ENCODE measurements at places on chromosomes 7 and 10.

DNA sequence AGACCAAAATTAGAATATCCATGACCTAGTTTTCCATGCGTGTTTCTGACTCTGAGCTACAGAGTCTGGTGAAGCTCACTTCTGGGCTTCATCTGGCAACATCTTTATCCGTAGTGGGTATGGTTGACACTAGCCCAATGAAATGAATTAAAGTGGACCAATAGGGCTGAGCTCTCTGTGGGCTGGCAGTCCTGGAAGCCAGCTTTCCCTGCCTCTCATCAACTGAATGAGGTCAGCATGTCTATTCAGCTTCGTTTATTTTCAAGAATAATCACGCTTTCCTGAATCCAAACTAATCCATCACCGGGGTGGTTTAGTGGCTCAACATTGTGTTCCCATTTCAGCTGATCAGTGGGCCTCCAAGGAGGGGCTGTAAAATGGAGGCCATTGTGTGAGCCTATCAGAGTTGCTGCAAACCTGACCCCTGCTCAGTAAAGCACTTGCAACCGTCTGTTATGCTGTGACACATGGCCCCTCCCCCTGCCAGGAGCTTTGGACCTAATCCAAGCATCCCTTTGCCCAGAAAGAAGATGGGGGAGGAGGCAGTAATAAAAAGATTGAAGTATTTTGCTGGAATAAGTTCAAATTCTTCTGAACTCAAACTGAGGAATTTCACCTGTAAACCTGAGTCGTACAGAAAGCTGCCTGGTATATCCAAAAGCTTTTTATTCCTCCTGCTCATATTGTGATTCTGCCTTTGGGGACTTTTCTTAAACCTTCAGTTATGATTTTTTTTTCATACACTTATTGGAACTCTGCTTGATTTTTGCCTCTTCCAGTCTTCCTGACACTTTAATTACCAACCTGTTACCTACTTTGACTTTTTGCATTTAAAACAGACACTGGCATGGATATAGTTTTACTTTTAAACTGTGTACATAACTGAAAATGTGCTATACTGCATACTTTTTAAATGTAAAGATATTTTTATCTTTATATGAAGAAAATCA, 35.5 kb downstream of the CAV1 start:
- DNase-seq: no peak

DNA sequence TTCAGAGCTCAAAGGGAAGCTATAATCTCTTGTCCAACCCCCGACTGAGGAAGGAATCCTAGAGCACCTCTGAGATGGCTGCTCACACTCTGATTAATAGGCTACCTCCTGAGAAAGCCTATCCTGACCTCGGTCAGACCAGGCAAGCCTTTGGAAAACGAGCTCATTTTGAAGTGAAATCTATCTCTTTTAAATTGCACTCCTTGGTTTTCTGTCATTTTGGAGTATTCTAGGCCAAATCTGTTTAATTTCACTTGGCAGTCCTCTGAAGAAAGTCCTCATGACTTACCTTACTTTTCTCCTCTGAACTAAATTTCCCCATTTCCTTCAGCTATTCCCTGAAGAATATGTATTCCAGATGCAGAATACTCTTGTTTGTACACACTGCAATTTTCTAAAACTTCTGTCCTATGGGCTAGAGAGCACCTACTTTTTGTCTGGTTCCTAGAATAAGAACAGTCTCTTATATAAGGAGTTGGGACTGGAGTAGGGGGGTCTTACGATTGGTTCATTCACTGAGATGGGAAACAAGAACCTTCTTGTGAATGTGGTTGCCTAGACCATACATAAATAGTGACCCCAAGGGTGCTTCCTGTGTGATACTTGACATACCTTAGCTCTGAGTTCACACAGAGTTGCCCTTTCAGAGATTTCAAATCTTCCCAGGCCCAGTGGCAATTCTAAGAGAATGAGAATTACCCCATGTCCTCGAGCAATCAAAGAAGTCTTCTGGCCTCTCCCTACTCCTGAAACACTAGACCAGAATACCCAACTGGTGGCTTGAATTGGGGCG, 31.9 kb upstream of the HPS1 start:
- no peak for DNase-seq

- no peak for DNase-seq
Measured at GRCh38 chr7:45679516-45679915, 105.3 kb downstream of the ADCY1 start.

DNA sequence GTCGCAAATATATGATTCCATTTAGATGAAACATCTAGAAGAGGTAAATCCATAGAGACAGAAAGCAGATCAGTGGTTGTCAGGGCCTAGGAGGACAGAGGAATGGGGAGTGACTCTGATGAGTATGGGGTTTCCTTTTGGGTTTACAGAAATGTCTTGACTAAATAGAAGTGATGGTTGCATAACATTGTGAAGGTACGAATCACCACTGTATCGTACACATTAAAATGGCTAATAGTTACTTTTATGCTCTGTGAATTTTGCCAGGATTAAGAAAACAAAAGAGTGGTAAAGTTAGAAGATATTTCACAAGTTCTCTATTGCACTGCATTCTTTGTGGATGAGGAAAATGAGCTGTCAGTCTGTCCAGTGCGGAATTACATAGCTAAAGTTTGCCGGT, 407.4 kb downstream of the KCNMA1 start:
- no peak for DNase-seq

DNA sequence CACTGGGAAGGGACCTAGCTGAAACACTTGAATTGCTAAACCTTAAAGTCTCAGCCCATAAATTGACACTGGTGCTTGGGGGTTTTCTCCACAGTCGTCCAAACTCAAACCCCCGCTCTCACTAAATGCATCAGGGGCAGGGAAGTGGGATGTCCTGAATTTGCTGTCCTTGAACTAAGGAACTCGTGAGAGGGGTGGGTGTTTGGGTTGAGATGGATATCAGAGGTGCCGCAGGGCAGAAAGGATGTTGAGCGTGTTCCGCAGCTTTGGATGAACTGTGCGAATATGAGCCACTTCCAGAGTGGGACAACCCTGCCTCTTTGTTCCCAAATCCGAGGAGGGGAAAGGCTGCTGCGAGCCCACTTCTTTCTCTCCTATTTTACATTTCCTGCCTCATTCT, 90.3 kb upstream of the LYZL2 start:
- DNase-seq: no peak

DNA sequence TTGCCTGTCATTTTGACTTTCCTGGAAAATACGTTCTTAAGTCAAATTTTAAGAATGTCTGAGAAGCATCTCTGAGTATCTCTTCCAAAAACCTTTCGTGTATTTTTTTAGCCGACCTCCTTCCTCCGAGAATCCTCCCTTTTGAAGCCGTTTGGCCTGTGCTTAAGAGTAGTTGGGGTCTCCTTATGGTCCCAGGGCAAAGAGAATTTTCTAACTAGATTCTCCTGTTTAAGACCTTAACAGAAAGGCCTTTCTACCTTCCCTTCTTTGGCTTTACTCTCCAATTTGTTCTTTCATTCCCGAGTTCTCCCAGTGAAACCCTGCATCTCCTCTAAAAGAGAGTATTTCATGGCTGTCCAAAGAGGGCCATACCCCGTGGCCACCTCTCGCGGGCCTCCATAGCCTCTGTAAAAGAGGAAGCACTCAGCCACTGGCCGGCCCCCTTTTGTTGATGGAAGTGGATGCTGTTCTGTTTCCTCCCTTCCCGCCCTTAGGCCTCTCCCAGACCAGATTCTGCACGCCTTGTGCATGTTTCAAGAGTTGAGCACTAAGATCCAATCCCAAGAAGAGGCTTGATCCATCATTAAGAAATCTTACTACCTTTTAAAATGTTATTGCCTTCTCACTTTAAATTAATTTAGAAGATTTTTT, 6.6 kb upstream of the FEZF1 start:
- no peak for DNase-seq

- no peak for DNase-seq
Measured at GRCh38 chr7:75892634-75893272, 13.9 kb downstream of the RHBDD2 start.

GRCh38 chr10:86225103-86225782, 141.4 kb downstream of the GRID1 start:
- no peak for DNase-seq

DNA sequence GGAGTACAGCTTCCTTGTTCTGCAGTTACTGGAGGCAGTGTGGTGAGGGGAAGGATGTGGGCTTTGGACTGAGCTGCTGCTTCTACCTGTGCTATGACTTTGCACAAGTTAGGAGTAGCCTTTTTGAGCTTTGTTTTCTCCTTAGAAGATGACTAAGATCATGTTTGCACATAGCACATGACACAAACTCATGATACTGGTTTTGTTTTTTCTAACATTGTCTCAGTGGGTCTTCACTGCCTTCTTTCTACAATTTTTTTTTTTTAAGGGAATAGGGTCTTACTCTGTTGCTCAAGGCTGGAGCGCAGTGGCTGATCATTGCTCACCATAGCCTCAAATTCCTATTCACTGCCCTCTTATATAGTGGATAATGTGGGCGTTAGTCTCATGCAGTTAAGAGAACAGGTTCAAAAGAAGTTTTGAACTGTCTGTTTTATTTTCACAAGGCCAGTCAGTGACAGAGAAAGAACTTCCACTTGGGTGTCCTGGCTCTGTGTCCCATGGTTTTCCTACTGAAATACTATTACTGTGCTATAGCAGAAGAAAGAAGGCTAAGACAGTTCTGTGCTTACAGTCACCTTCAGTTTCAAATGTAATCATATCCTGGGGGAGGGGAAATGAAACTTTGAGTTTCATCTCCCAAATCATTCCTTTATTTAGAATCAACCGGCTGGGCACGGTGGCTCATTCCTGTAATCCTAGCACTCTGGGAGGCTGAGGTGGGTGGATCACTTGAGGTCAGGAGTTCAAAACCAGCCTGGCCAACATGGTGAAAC, 72.0 kb downstream of the KAT6B start:
- DNase-seq: no peak

GRCh38 chr10:13184276-13184675, 22.9 kb downstream of the MCM10 start:
- DNase-seq: no peak

GRCh38 chr10:29306688-29307087, 17.8 kb downstream of the LYZL1 start:
- no peak for DNase-seq

DNA sequence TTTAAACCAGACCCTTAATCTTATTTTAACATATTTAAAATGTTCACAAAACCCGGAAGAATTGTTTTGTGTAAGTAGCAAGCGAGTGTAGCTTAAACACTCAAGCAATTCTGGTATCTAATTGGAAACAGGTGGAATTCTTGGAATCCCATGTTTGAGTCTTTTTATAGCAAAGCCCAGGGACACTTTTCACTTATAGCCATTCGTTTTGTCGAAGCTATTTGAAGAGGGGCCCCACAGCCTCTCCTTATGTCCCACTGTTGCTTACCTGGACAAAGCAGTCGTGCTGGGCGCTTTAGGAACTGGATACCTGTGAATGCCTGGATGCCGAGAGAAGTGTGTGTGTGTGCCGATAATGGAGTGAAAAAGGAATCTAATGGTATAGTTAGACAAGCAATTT, 3.3 kb downstream of the CUX1 start:
- DNase-seq: no peak

DNA sequence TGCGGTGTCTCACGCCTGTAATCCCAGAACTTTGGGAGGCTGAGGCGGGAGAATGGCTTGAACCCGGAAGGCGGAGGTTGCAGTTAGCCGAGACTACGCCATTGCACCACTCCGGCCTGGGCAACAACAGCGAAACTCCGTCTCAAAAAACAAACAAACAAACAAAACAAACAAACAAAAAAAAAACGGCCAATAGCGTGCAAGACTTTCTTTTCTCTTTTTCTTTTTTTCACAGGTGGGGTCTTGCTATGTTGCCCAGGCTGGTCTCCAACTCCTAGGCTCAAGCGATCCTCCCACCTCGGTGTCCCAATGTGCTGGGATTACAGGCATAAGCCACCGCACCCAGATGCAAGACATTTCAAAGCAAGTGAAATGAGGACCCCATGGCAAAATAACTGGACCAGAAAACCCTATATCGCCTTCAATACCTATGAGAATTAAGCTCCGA, 1.6 kb downstream of the PSAP start:
- DNase-seq: no peak

GRCh38 chr7:16205466-16205865, 215.9 kb downstream of the CRPPA start:
- DNase-seq: no peak

GRCh38 chr10:125147971-125148439, 12.4 kb downstream of the CTBP2 start:
- no peak for DNase-seq

DNA sequence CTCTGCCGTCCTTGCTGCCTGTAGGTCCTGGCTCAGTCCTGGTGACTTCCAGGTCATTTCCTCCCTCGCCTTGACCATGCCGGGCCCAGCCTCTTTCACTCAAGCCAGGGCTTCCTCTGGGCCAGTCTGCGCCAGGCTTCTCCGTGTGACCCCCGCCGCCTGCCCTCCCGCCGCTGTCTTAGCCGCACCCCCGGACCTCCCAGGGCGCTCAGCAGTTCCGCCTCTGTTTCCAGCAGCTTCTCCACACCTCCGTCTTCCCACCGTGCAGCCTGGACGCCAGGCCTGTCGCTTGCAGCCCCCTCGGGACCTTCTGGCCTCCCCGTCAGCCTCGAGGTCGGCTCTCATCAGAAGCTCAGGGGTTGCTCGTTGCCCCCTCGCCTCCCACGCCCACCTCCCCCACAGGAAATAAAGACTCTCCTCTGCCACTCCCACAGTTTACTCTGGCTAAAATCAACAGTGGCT, 123.0 kb upstream of the FZD8 start:
- no peak for DNase-seq

- DNase-seq: no peak
Measured at GRCh38 chr10:126042906-126043305, 146.5 kb downstream of the FANK1 start.

GRCh38 chr10:49104323-49104722, 11.0 kb downstream of the VSTM4 start:
- DNase-seq: no peak

GRCh38 chr7:1610678-1611302, 41.0 kb upstream of the PSMG3 start:
- no peak for DNase-seq

GRCh38 chr7:154913638-154914307, 89.2 kb downstream of the PAXIP1 start:
- no peak for DNase-seq

DNA sequence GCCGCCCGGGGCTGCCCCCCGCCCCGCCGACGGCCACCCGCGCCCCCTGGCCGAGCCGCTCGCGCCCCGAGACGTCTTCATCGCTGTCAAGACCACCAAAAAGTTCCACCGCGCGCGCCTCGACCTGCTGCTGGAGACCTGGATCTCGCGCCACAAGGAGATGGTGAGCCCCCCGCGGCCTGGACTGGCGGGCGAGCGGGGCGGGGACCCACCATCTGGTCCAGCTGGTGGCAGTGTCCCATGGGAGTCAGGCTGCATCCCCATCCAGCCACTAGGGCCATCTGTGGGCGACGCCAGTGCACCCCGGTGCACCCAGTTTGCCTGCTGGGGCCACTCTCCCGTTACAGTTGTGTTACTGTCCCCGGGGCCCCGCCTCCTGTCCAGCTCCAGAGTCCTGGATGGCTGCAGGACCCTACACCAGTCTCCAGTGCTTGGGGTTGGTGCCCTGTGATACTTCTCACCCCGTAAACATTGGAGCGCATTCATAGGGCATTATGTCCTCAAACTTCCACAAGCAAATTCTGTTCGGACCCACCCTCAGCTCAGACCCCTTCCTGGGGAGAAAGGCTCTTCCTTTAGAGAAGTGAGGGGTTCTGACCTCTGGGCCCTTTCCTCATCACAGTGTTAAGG, 672 bp downstream of the LFNG start:
- no peak for DNase-seq
